ENCODE measurements at places on chromosomes 6 and 20.

- DNase-seq: no peak
Observed at GRCh38 chr20:37362821-37363220, 16.9 kb downstream of the SRC start.

DNA sequence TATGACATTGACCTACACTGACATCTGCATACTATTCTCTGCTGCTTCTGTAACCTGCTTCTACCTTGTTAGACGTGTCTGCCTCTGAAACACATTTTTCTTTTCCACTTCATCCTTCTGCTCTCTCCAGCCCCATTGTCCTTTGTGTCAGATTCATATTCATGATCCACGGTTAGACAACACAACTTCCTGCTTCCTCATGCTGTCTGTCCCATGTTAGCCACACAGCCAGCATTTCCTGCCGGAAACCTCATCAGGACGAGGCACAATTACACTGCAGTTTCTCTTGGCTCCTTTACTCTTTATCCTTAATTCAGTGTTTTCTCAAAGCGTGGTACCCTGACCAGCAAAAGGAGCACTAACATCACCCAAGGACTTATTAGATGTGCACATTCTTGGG is 150.2 kb downstream of the TBC1D7 start:
- DNase-seq: no peak

DNA sequence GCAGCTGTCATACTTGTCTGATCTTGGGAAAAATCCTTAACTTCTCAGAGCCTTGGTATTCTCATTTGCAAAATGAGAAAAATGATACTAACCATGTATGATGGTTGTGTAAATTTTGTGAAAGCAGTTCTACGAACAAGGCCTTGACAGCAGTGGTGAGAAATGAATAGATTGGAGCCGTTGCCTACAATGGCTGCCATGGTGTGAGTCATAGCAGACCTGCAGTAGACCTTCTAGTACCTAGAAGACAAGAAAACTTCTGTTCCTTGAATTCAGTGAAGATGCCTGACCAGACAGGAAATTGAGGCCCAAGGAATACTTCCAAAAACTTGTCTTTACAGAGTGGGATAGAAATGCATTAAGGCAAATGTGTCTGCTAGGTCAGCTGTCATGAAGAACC is 338.9 kb downstream of the QKI start:
- no peak for DNase-seq

DNA sequence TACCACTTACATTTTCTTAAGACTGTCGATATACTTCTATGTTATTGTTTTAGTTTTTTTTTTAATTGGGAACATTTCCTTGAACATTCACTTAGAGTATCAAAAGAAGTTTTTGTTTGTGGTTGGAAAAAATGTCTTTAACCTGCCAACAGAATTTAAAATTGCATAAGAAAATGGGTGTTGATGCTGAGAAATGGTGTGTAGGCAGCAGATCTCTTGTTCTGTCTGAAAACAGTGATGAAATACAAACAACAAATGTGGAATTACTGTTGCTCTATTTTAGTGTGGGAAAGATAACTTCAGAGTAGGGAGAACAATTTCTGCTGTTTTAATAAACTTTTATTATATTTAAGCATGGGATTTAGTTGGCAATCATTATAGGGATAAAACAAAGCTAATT is 293.5 kb downstream of the CDKAL1 start:
- no peak for DNase-seq

- DNase-seq: no peak
Observed at GRCh38 chr20:56395166-56395565, 2.7 kb downstream of the CSTF1 start.

- no peak for DNase-seq
Observed at GRCh38 chr20:11168026-11168425, 494.2 kb upstream of the JAG1 start.

- no peak for DNase-seq
Observed at GRCh38 chr6:64505312-64505711, 869.7 kb downstream of the PHF3 start.

DNA sequence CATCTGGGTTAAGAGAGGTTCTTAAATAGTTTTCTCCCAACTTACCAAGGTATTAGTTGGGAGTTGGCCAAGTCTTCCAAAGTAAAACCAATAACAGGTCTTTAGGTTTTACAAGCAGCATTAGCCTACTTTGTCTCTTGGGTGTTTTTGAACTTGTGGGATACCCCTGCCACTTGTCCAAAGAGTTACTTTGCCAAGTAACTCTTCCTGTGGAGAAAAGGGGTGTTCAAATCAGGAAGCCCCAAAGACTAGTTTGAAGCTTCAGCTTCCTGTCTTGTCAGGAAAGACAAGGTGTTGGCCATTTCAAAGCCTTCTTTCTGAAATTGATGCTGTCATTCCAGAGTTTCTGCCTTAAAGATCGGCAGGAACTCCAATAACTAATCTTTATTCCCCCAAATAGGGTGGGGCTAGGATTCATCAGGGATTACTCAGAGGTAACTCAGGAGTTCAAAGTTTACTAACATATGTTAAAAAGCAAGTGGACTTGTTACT is 822 bp downstream of the RAB22A start:
- no peak for DNase-seq

GRCh38 chr6:28218312-28219248 is 6.5 kb upstream of the ZSCAN9 start:
- DNase-seq: no peak

DNA sequence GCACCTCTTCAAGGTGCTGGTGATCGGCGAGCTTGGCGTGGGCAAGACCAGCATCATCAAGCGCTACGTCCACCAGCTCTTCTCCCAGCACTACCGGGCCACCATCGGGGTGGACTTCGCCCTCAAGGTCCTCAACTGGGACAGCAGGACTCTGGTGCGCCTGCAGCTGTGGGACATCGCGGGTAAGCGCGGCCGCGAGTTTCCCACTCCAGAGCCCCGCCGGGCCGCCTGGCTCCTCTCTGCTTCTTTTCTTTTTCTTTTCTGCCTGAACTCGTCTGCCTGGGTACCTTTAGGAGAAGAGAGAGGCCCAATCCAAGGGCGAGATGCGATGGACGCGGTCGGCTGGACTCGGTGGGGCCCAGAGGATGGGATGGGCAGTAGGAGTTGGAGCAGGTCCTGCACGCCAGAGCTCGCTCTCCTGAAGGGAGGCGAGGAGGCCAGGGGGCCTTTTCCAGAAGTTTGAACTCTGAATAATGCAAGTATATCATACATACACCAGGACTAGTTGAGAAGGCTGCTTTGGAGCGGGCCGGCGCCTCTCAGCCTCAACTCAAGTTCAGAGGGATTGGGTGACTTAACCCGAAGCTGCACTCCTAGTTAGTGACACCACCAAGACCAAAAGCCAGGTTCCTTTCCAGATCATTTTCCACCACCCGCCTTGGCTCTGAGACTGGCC is 445 bp downstream of the RAB32 start:
- peak; percentile 27 for DNase-seq

DNA sequence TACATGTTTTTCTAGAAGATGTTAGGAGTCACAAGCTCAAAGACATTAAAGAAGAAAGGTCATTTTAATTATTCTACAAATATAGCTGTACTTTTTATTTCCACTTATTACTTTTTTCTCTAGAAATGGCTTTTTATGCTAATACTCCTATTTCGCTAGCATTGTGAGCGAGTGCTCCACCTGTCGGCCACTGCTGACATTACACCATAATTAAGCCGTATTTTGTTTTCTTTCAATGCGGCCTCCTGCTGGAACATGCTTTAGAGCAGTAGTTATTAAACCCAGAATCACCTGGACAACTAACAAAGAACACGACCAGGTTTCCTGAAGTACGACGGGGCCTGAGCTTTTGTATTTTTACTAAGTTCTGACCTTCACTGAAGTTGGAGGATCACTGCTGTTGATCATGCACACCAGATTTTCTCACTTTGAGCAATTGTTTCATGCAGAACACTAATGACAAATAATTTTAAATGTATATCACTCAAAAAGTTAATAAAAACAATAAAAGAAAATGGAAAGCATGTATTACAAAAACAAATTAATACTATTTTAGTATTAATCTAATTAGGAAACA is 74.1 kb upstream of the PAK5 start:
- peak; percentile 10 for DNase-seq

GRCh38 chr6:134249239-134249758 is 68.6 kb downstream of the SGK1 start:
- DNase-seq: no peak

GRCh38 chr6:135567375-135568083 is 70.0 kb upstream of the AHI1 start:
- DNase-seq: no peak

- no peak for DNase-seq
Observed at GRCh38 chr6:36353411-36353915, 16.8 kb upstream of the BNIP5 start.
